ENCODE measurements at places on chromosomes 5 and 9.

DNA sequence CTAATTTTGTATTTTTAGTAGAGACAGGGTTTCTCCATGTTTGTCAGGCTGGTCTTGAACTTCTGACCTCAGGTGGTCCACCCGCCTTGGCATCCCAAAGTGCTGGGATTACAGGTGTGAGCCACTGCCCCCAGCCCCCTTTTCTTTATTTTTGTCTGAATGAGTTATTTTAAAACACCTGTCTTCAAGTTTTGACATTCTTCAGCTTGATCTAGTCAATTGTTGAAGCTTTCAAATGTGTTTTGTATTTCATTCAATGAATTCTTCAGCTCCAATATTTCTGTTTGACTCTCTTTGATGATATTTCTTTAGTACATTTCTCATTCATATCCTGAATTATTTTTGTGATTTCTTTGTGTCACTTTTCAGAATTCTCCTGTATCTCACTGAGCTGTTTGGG, 486.2 kb downstream of the DMAC1 start:
- DNase-seq, result no peak

- DNase-seq, result peak; percentile 34
Measured at GRCh38 chr9:122904466-122904822, 715 bp downstream of the RC3H2 start.

GRCh38 chr5:140235791-140236551, 61.0 kb downstream of the CYSTM1 start:
- DNase-seq, result no peak

DNA sequence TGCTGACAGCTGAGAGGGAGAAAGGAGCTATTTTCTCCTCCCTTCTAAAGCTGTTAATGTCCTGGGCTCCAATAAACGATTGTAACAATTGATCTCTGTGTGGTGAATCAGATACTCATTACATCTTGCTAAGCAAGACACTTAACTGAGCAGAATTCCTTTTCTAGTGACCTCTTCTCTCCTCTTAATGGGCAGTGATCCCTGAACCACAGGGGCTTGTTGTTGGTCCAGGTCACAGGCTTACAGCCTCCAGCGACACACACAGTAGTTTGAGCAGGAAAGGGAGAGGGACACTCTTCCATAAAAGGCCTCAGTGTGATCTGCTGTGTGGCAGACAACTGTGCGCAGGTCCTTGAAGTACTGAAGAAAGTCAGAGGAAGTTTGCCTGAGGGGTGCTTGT, 58.5 kb upstream of the MYO10 start:
- no peak for DNase-seq

GRCh38 chr5:41656597-41656996, 146.2 kb upstream of the PLCXD3 start:
- DNase-seq, result no peak

DNA sequence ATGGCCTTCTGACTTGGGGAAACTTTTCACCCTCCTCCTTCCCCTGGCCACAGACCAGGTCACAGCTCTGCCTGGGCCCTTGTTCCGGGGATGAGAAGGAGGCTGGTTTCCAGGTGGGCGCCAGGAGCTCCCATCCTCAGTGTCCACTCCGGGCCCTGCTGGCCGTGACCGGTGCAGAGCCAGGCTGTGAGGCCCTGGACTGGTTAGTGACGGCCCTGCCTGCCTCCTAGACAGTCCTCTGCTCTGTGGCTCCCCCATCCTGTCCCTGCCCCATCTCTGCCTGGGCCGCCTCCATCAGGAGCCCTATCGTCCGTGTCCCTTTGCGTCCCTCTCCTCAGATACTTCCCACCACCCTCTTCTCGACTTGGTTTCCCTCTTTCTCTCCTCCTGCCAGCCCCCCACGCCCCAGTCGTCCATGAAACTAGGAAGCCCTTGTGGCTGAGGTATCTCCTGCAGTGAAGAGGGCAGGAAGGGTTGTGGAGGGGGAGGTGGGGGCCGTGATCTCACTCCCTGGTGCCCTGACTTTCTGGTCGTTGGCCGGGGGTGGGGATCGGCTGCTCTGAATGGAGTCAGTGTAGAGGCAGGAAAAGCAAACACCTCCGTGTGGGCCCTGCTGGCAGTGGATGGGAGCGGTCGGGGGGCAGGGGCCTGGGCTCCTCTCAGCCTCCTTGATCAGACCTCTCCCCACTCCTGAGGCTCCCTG, 15.4 kb upstream of the CERCAM start:
- DNase-seq, result no peak

GRCh38 chr5:157827423-157827822, 31.5 kb downstream of the CLINT1 start:
- DNase-seq, result no peak

- DNase-seq, result no peak
Measured at GRCh38 chr9:117313989-117314388, 100.9 kb downstream of the ASTN2 start.

GRCh38 chr9:69192214-69192613, 18.1 kb downstream of the TJP2 start:
- no peak for DNase-seq

DNA sequence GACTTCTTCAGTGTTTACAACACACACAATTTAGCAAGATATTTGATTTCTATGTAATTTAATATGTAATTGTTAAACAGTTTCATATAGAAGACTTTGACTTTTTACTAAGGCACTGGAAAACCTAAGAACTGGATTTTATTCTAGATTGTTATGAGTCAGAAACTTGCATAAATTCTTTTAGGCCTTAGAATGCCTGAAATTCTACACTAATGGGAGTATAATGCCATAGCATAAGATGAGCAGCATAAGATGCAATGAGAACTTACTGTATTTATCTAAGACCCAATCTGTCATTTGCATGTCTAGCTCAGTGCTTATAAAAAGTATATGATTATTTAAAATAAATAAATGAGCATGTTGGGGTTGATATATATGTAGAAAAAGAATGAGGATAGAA, 285.2 kb downstream of the CDH12 start:
- DNase-seq, result no peak

DNA sequence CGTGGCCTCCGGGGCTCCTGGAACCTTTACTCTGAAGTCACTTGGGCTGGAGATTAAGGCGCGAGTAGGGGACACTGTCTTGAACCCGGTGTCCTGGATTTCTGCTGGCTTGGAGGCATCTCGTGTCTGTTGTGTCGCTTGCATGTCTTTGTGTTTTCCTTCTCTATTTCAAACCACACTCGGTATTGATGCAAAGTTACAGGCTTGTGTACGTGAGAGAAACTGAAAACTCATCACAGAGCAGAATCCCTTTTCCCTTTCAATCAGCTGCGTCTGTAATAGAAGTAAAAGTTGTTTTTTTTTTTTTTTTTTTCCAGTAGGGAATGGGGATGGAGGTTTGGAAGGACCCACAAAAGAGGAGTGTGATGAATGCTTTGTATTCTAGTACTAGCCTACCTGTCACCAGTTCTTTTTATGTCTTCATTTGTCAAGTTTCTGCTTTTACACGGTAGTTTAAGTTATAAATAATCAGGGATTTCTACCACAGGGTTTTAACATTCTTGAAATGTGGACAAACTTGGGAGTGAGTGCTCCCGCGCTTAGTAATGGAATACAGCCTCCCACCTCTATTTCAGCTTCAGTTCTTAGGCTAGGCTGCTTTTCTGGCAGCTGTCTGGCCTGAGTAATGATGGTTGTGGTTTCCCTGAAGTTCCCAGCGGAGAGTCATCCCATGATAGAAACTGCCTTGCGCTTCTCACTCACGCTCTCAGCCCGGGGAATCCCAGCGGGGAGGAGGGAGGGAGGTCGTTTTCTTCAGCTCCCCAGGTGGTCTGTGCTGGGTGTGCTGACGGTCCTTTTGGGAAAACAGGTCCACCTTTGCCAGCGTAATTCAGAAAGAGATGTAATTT, 763 bp downstream of the TJP2 start:
- DNase-seq, result peak; percentile 77

GRCh38 chr9:135480940-135481310, 1.3 kb downstream of the PPP1R26 start:
- DNase-seq, result no peak

DNA sequence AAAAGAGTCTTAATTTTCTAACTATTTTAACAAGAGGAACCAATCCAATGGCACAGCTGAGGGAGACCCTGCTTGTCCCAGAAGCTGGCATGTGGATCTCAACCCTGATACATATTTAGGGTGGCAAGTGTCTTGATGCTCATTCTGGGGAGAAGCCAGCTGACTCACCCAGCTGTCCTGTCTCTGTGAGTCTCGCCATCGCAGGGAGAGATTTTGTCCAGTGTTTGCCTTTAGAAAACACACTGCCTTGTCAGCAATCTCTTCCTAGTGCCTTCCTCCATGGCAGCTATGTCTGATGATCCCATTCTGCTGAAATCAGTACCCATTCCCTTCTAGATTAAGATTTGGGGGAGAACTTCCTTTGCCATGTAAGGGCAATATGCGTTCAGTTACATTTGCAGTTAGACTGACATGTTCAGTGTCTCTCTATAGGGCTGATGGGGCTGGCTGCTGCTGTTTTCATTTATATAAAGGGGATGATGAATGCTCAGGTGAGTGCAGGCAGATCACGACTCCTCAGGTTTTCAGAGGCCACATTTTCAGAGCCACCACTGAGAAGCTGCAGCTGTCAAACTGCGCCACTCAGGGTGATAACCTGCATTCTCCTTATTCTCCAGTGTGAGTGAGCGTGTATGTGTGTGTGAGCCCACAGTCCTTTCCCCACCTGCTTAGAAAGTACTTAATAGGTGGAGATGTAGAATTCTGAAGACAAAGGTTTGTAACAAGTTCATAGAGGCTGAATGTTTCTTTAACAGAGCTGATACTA, 217.0 kb downstream of the GAS1 start:
- DNase-seq, result no peak

DNA sequence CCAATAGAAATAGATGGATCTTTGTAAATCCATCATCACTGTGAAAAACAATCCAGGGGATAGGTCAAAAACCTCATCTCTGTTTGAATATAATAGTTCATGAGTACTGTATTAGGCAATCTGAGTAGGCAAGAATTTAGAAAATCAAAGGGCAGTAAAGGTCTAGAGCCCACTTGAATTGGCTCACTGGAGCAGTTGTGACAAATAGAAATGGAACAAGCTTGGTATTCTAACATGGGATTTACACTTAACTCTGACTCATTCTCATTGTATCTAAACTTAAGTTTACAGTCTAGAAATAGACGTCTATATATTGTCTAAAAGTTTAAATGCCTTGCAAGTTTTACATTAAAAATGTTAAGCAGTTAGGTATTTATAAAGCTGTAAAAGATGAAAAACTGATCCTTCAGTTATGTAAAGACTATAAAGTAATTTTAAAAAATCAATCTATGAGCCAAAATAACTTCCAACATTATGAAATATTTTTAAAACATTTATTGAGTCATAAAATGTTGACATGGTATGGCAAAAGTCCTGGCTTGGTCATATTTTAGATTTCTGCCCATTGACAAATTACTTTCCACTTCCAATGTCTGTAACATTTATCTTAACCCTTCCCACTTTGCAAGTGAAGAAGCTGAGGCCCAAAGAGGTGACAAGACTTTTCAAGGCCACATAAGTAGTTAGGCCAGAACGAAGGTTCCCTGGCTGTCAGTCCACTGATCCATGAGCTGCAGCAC, 203.7 kb upstream of the NREP start:
- no peak for DNase-seq

- DNase-seq, result peak; percentile 7
Measured at GRCh38 chr9:132943651-132944293, 644 bp downstream of the TSC1 start.

- no peak for DNase-seq
Measured at GRCh38 chr9:22107202-22108045, 98.3 kb upstream of the CDKN2B start.

DNA sequence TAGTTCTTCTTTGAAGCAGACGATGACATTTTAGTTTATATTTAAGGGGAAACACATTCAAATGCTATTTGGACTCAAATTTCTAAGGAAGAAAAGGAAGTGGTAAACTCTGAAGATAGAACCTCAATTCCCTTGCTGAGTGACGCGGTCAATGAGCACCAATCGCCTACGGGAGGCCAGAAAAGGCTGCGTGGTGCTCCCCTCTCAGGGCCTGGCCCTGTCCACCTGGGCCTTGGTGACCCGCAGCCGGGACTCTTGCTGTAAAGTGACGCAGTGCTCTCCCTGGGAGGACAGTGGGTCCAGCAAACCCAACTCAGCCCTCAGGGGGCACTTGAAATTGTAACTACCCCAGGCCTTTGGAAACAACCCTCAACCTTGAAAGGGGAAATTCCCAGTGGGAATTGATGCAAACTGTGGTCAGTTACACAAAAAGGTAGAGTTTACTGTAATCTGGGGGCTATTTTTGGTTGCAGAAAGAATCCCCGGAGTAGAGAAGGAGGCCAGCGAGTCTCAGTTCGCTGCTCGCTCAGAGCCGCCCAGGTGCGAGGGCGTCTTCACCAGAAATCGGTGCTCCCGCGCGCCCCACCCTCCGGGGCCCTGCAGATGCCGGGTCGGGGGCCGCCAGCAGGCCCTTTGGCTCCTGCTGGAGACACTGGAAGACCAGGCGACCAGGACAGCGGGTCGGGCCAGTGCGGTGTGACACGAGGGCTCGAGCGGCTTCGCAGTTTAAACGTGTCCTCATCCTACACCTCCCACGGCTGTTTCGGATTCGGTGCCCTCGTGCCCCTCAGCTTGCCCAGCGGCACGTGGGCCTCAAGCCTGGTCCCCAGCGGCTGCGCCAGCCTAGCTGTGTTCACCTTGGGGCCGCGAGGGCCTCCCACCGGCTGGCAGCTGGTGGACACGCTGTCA, 1.4 kb upstream of the ANKRD33B start:
- DNase-seq, result no peak

- no peak for DNase-seq
Measured at GRCh38 chr5:98425640-98426039, 347.8 kb upstream of the RGMB start.

DNA sequence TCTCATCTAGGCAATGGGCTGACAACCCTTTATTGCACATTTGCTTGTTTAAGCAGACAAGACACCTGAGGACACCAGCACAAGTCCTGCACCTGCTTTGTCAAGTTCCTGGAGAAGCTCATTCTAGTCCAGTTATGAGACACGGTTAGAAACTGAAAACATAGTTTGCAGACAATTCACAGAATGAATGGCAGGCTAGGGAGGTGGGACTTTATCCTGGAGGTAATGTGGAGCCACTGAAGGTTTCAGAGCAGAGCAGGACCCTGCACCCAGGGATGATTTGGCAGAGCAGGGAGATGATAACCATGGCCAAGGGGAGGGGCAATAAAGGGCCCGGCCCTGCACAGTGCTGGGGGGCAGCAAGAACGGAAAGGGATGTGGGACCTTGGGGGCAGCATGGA, 50.7 kb upstream of the SLC25A51 start:
- DNase-seq, result no peak

DNA sequence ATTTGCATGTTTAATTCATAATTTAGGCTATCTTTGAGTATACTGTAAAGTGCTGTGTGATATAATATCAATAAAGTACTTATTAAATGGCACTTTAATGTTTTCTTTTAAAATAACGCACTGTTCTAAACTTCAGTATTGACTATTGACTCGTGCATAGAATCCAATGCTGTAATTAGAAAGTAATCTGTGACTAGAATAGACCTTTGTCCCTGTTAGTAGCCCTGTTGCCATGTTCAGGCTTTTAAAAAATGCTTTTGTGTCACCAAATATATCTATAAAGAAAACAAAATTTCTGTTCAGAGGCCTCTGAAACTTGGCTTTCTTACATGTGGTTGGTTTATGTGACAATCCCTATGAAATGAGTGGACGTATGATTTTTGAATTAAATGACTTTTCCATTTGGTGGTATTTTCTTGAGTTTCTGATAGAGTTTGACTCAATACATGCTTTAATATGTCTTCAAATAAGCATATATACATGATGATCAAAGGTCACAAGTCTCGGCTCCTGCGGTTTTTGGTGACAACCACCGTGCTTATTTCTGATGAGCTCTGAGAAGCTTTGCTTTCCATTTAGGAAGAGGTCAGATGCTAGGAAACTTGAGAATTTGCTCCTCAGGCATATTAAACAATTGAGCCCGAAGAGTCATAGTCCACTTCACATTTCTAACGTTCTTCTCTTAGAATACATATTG, 174.7 kb downstream of the NR3C1 start:
- DNase-seq, result no peak

GRCh38 chr5:121937762-121938161, 24.0 kb upstream of the SRFBP1 start:
- DNase-seq, result no peak
